ENCODE measurements at places on chromosomes 2 and 18. TPM values are rescaled to one million over a fixed set of nuclear protein-coding genes. Genes with fewer than 3 reads are reported as not detected.
A peak's percentile ranks its signal among the peaks of the same experiment; 100 is the strongest.

GRCh38 chr2:241011296-241011600 is 12.8 kb downstream of the SNED1 start:
- no peak for DNase-seq

- DNase-seq, result no peak
These were observed 144.5 kb downstream of the USP34 start for GRCh38 chr2:61326423-61326822.

GRCh38 chr2:232871418-232871834 is 1.4 kb downstream of the SNORC start:
- DNase-seq, result no peak

GRCh38 chr2:176093145-176093897 is 800 bp downstream of the HOXD13 start:
- DNase-seq, result no peak

Gene DHRS9
- 0.68 TPM for polyA plus RNA-seq

GRCh38 chr2:109375131-109375561 is 238.6 kb downstream of the SEPTIN10 start:
- DNase-seq, result no peak

Gene C2orf72
- 4.0 TPM for polyA plus RNA-seq

DNA sequence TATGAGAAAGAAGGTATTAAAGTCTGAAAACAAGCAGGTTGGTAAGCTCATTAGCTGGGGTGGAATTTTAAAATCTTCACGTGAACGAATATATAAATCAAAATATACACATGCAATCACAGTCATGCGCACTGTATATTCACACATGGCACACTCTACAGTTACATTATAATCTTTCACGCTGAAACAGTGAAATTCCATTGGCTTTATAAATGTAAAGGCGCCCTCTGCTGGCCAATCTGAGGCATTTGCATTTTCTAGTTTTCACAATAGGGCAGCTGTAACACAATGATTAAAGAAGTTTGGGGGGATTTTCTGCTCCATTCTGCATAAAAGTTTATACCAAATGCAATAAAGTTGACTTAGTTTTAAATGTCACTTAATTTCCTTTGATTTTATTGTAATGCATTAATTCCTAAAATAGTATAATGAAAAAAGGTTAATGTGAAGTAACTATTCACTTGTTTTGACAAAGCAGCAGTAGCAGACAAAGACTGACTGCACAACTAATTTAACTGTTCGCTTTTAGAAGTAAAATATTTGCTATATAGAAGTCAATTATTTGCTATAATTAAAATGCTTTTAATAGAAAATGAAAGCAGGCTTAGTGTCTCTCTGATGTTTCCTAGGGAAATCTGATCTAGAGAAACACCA is 17.2 kb downstream of the IFIH1 start:
- peak; percentile 49 for DNase-seq

- no peak for DNase-seq
These were observed 12.4 kb downstream of the IL1F10 start for GRCh38 chr2:113080134-113080533.

DNA sequence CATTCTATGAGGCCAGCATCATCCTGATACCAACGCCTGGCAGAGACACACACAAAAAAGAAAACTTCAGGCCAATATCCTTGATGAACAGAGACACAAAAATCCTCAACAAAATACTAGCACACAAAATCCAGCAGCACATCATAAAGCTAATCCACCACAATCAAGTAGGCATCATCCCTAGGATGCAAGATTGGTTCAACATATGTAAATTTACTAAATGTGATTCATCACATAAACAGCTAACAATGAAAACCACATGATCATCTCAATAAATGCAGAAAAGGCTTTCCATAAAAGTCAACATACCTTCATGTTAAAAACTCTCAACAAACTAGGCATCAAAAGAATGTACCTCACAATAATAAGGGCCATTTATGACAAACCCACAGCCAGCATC is 65.3 kb downstream of the WDPCP start:
- no peak for DNase-seq

DNA sequence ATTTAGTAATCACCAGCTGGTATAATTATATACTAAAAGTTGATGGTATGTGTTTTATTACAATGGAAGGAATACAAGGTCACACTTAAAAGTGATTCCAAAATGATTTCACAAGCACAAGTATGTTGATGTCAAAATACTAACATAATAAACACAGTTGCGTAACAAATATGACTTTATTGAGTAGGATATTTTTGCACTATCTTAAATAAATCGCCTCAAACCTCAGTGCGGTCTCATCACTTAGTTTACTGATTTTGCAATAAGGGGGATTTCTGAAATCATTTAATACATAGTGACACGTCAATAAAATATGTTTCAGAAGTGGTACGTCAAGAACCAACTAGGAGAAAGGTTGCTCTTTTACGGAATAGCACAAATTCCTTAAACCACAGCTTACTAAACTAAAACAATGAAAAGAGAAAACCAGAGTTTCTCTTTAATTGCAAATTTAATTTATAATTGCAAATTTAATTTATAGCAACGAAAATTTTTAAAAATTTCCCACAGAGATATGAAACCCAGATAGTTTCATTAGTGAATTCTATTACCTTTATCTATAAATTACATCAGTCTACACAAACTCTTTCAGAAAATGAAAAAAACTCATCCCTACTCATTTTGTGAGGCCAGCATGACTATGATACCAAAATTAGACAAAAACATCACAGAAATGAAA is 304.0 kb upstream of the REG3G start:
- DNase-seq, result no peak

- DNase-seq, result no peak
These were observed 54.6 kb downstream of the ZFP36L2 start for GRCh38 chr2:43171789-43172188.

DNA sequence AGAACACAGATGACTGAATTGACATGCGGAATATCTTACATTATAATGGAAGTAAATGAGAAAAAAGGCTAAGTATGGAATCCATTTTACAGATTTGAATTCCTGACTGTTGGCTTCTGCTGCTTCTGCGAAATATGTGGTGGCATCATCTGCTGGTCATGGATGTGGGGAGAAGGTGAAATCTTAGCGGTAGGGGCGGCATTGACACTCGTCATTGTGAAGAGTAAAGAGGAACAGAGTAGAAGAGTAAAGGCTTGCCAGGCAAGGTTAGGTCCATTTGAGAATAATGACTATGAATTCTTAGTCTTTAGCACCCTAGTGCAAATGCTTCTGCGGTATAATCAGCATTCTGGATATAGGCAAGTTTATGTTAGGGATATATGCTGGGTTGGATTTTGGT is 32.4 kb downstream of the ACTR3 start:
- no peak for DNase-seq

DNA sequence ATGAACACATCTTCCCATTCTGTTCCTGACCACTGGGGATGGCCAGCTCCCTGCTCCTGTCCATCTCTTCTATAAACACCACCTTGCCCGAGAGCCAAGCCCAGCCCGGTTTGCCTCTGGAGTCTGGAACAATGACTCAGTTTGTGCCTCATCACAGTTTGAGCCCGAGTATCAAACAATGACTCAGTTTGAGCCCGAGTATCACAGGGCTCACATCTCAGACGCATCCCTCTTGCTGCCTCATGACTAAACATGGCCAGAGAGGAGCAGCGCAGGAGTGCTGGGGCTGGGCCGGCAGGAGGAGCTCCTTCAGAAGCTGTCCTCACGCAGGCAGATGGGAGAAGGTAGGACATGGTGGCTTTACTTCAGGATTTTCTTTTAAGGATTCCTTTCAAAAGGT is 68.7 kb downstream of the PXDN start:
- DNase-seq, result no peak

DNA sequence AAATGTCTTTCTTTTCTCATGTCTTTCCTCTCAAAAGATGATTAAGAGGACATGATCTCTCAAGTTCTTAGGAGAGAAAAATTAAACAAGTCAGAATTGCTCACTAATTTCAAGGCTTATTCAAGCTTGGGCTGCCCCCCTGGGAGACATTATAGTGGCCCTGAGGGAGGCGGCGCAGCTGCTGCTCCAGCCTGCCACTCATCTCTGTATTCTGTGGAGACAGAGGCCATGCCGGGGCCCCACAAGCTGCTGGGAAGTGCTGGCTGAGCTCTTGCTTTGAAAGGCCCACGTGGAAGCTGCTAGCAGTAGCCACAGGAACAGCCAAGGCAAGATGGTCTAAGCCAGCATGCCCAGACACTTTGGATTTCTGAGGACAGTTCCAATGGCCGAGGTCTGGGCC is 267.4 kb downstream of the LNPK start:
- no peak for DNase-seq

GRCh38 chr18:3319894-3320454 is 58.0 kb downstream of the MYL12B start:
- DNase-seq, result no peak

GRCh38 chr2:209671020-209671680 is 100.5 kb upstream of the UNC80 start:
- DNase-seq, result no peak

DNA sequence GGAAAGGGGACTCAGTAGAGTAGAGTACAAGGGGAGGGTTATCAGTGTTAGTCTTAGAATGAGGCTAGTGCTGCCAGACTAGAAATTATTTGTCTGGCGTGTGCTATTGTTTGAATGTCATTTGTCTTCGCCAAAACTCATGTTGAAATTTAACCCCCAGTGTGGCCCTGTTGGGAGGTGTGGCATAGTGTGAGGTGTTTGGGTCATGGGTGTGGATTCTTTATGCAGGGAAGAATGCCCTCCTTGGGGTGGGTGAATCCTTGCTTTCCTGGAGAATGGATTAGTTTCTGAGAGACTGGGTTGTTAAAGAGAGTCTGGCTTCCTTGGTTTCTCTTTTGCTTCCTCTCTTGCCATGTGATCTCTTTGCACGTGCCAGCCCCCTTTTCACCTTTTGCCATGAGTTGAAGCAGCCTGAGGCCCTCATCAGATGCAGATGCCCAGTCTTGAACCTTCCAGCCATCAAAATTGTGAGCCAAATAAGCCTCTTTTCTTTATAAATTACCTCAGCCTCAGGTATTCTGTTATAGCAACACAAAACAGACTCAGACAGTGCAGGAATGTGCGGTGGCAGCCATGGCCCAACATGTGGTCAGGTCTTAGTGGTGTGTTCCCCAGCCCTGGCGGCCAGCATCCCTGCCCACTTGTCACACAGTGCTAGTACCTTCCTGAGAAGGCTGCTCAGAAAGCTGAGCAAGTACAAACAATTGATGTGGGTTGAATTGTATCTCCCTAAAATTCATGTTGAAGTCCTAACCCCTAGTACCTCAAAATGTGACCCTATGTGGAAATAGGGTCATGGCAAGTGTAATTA is 48.4 kb upstream of the NAB1 start:
- no peak for DNase-seq

Gene SNTG2
- 3.2 TPM for polyA plus RNA-seq

Gene INHA
- 2.0 TPM for polyA plus RNA-seq

Gene STEAP3
- 1.3 TPM for polyA plus RNA-seq

DNA sequence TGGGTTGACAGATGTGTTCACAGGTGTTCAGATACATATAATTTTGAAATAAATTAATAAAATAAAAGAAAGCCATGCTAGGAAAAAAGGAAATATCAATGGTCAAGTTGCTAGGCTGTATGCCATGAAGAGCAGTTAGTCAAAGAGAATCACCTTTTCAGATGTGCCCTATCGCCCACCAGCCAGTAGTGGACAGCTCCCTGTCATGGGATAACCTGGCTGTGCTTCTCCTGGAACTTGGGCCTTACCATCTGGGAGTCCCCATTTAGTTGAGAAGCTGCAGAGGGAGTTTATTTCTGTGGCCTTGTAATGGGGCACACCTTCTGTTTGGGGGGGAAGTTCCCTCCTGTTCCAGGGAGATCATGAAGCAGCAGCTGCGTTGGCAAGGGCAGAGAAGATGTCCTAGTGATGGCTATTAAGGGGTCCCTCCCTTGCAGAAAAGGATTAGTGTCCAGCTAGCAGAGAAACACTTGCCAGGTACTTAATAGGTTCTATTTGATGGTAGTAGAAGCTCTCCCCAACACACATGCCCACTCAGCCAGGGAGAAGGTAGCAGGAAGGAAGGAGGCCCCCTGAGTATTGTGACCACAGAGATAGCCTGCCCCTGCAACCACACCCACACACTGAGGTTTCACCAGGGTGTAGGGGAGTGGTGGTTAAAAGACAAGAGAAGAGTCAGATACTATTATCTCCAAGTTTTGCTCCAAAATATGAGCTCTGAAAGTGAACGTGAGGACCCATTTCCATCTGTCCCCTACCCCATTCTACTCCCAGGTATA is 117.7 kb downstream of the B3GNT2 start:
- DNase-seq, result no peak

GRCh38 chr2:177245010-177245422 is 19.5 kb downstream of the NFE2L2 start:
- DNase-seq, result no peak

GRCh38 chr2:105791229-105791628 is 46.5 kb downstream of the NCK2 start:
- no peak for DNase-seq

DNA sequence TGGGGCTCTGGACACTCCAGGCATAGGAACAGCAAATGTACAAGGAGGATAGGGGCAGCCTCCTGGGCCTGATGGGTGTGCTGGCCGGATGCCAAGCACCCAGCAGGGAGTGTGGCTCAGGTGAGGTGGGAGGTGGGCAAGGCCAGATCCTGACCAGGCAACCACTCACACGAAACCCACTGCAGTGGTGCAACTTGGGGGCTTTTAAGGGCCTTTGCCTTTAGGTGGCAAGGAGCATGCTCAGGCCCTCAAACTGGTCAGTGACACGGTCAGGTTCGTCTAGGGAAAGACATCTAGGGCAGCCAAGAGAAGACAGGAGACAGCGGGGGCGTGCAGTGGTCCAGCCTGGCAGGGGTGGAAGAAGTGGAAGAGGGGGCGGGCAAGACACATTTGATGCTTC is 18.4 kb upstream of the TEX51 start:
- no peak for DNase-seq

- DNase-seq, result peak; percentile 89
These were observed 58.9 kb upstream of the STON1 start for GRCh38 chr2:48471048-48471474.

Gene HAUS1
- 54.2 TPM for polyA plus RNA-seq

Gene CHRNG
- 1.5 TPM for polyA plus RNA-seq

Gene CCDC148
- polyA plus RNA-seq, result 11.4 TPM

Gene B3GNT7
- polyA plus RNA-seq, result 3.1 TPM

GRCh38 chr2:9538000-9538507 is 17.6 kb downstream of the ADAM17 start:
- peak; percentile 28 for DNase-seq

DNA sequence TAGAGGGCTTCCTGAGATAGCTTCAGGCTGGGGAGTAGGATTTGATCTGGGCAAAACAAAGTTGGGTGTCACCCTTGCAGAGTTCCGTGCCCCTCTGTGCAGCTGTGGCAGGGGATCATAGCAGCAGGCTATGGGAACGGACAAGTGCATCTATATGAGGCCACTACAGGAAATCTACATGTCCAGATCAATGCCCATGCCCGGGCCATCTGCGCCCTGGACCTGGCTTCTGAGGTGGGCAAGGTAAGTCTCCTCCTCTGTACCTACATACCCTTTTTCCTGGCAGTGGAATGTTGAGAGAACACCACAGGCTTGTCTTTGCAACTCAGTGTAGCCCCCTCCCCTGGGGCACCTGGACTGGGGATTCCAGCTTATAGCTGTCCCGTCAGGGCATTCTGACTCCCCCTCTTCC is 3.5 kb downstream of the WDR54 start:
- DNase-seq, result no peak

GRCh38 chr2:211396815-211397214 is 840.4 kb downstream of the CPS1 start:
- DNase-seq, result no peak
